Astrocyte of the hippocampus (primary cell): ENCODE measurements at places on chromosomes 3 and 15.

GRCh38 chr3:66572938-66573710 is 72.3 kb upstream of the LRIG1 start:
- DNase-seq = no peak

- DNase-seq = peak; percentile 73
These were observed 107.9 kb downstream of the FMN1 start for GRCh38 chr15:33086500-33087121.

GRCh38 chr15:26773067-26773877 is 406 bp upstream of the GABRB3 start:
- DNase-seq = peak; percentile 59

- DNase-seq = no peak
These were observed 765.4 kb upstream of the NR2F2 start for GRCh38 chr15:95565016-95565600.

DNA sequence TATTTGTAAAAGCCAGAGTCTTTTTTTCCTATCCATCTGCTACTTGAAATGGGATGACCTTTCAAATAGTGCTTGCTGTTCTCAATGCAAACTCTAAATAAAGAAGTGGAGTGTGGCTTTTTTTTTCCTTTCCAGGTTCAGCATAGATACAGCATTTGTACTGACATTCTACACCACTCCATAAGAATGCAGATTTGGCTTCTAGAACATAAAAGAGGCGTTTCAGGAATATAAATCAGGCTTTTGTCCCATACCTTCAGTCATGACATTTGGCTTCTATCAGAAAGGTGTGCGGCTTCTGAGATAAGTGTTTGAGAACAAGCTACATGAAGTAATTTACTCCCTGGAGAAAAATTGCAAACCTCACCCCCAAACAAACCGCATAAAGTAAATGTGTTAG is 553.1 kb downstream of the FHIT start:
- no peak for DNase-seq

DNA sequence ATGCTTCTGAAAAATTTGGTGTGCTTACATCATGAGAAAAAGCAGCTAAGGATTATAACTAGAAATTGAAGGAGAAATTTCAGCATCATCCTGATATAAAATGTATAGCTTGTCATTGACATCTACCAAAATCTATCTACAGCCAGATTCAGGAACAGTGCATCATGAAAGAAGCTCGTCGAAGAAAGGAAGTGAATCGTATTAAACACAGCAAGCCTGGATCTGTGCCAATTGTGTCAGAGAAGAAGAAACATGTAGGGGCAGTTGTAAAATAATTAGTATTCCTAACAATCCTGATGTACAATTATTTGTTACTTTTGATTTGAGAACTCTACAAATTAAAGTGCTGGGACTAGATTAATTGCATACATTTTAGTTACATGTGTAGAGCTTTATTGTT is 37.2 kb downstream of the AP4E1 start:
- DNase-seq = no peak

- no peak for DNase-seq
These were observed 24.0 kb upstream of the SPRED1 start for GRCh38 chr15:38228618-38229017.

GRCh38 chr3:243356-243725 is 46.8 kb downstream of the CHL1 start:
- peak; percentile 85 for DNase-seq

DNA sequence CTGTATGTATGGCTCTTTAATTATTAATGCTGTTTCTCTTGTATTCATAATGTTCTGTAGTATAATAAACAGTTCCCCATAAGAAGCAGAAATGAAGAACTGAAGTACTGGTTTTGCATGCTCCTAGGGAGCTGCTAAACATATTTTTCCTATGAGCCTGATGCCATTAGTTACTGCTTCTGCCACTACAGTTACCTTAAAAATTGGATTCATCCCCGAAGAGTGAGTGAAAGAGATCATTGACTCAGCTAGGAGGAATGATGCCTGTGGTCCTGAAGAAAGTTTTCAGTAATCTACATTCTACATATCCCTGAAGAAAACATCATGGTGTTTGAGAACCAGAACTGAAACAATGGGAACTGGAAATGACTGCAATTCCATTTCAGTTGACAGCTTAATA is 37.1 kb upstream of the ST3GAL6 start:
- DNase-seq = peak; percentile 76

GRCh38 chr3:156443079-156443478 is 111.8 kb downstream of the SSR3 start:
- no peak for DNase-seq

DNA sequence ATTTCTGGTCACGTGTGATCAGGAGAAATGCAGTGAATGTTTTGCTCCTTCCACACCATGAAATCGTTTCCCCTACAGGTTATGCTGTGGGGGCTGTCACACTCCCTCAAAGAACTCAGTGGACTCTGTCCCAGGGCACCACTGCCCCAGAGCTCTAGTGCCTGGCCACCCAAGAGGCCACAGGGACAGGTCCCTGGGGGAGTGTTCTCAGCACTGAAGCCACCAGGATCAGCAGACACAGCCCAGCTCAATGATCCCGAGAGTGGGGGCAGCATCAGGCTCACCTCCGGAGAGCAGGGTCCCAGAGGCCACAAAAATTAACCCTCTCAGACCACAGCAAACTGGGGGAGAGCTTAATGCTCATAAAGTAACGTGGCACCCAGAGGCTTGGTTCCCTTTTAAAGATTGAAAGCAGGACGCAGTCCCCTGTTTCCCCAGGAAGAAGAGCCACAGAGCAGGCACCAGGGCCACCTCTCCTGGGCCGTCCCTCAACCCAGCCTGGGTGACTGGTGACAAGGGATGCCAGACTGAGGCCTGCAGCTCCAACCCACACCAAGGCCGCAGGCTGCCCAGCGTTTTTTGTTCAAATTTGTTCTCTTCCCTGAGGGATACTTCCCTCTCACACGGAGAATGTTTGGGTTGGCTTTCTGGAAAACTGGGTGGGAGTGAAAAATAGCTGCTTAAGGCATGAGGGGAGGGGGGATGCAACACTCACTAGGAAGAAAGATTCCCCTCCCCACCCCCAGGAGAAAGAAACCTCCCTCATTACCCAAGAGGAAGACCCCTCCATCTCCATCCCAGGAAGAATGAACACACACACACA is 123.3 kb upstream of the IGF1R start:
- DNase-seq = no peak

DNA sequence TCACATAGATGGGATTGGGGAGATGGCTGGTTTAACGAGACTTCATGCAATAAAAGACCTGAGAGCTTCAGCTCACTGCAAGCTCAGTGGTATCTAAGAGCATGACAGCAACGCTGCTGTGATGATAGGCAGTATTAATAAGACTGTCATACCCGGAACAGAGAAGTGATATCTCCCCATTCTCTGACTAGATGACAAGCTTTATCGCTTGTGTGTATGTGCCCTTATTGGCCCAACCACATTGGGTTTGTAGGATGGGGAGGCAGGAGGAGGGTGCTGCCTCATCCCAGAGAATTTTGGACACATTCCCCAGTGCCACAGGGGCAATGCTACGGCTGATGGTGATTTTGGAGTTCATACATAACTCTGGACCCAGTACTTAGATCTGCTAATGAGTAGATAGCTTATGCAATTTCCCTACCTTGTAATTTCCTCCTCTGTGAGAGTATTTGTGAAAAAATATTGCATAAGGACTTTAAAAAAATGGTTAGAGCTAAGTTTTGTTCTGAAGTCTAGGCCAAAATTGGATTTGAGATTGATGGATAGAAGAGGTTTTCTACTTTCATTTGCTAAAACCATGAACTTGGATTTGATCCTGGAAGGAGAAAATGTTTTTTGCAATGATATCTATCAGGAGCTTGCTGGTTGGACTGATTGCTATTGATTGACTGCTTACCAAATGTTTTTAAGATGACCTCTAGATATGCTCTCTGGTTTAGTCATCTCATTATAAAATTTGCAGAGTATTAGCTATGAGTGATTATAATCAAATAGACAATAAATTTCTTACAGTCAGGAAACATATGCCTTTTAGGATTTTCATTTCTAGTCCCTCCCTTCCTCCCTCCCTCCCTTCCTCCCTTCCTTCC is 14.0 kb upstream of the TMEM212 start:
- no peak for DNase-seq

DNA sequence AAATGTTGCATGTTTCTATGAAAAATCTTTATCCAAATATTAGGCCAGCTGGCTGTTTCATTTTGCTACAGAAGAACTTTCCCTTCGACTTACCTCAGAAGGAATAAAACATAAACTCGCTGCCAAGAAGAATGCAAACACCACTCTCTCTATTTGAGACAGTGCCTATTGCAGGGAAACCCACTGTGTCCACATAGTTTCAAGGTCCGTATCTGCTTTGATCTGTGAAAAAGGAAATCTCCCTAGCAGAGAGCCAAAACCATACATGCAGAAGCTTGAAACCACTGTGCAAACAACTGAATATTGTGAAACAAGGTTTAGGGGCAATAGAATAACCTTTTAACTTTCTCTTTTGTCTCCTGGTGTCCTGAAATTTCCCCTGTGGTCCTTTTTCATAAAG is 35.0 kb upstream of the CAPN7 start:
- no peak for DNase-seq

DNA sequence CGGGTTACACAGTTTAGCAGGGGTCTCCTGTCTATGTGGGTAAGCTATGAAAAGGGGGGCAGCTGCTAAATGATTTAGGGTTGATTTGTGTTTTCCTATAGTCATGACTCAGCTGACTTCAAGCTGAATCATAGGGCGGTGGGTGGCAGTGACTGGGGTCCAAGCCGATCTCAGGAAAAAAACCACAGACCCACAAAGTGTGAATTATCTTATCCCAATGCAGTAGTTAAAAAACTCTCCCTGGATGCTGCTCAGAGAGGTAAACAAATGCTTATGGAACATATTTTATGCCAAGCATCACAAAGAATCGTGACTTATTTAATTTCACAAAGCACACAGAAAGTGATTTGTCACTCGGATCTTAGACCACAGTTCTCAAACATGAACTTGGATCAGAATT is 18.4 kb upstream of the TOPAZ1 start:
- DNase-seq = peak; percentile 36

- peak; percentile 92 for DNase-seq
These were observed 16.9 kb downstream of the ABHD2 start for GRCh38 chr15:89105147-89105546.

- DNase-seq = no peak
These were observed 26.6 kb upstream of the KY start for GRCh38 chr3:134677196-134677986.

- DNase-seq = no peak
These were observed 134.5 kb upstream of the C2CD4B start for GRCh38 chr15:62299541-62299940.

DNA sequence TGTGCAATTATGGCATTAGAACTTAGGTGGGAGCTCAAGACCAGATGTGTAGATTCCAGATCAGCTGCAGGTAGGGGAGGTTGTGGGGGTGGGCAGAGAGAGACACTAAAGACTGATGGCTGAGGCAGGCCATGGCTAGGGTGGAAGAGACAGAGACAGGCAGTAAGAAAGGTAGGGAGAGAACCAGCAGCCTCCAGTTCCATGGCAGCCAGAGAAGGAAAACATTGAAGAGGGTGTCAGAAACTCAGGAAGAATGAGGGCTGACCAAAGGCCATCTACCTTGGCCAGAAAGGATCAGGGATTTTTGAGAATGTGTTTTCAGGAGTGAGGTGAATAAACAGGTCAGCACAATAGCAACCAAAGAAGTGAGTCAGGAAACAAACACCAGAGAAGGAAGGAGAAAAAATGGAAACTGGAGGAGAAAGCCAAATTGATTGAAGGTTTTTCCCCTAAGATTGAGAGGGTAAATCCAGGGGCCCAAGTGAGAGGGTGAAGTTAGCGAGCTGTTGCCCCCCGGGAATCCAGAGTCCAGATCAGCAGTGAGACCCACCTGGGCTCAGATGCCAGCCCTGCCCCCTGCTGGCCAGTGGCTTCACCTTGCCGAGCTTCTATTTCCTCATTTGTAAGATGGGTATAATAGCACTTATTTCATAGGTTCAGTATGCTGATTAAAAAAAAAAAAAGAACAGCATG is 41.0 kb downstream of the ABHD2 start:
- peak; percentile 55 for DNase-seq

- no peak for DNase-seq
These were observed 11.2 kb downstream of the CLN6 start for GRCh38 chr15:68218331-68218730.
